T47D (cell line): ENCODE measurements at places on chromosomes 5 and 9.

GRCh38 chr9:98416294-98417248 lies 161.1 kb upstream of the TBC1D2 start:
- DNase-seq: no peak

- DNase-seq: no peak
Measured at GRCh38 chr5:125778791-125779190, 644.4 kb upstream of the GRAMD2B start.

DNA sequence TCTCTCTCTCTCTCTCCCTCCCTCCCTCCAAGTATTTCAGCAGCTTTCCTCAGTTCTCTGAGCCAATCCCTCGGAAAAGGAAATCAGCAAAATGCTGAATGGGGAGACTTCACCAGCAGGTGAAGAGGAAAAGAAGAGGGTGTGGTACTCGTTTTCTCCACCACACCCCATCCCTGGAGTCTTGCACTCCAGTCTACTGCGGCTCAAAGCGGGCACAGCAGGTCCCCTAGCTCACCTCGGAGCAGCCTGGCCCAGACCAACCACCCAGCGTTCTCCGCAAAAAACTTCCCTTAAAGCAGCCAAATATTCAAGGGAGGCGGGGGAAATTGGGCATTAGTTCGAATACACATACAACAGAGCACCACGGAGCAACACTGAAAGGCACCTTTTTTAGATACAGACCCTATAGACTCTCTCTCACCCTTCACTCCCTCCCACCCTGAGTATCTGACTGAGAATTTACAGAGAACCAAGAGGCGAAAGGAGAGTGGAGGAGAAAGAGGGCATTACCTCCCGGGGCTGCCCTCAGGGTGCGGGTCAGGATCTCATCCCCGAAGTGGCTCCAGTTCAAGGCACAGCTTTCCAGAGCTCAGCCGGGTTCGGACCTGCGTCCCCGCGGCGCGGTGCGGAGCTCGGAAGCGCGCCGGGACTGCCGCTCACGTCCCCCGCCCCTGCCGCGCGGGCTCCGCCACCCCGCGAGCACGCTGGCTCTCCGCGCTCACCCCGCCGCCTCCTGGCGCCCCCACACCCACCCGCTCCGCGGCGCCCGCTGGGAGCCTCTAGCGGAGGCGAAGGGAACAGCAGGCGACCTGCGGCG lies 1638.5 kb upstream of the C9orf72 start:
- DNase-seq: no peak

DNA sequence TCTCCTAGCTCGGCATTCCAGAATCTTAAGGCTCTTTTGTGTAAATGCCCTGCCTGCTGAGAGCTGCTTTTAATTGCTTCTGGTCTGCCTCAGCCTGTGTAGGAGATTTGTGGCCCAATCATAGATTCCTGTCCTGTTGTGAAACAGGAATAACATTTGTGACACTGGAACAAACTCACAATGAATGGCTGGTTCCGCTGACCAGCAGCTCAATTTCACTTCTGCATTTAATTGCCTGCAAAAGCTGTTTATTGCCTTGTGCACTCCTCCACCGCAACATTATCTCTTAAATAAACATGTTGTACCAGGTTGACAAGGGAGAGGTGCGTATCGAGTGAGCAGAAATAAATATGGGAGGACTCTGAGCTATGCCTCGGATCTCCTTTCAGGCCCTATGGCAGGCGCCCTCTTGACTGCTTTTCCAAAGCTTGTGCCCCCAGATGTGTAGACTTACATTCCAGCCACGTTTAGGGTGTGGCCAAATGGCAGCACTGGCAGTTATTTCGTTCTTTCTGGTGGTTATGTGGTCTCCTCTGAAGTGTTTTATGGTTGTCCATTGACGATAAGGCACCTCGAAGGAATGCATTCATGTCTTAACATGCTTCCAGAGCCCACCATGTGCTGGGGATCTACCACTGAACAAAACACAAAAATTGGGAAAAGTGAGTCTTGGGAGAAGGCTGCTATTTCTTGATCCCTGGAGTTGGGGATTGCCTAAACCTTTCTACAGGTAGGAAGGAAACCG lies 58.1 kb downstream of the DMRT1 start:
- DNase-seq: peak; percentile 22

GRCh38 chr9:127598839-127599549 lies 13.1 kb upstream of the STXBP1 start:
- DNase-seq: peak; percentile 77

DNA sequence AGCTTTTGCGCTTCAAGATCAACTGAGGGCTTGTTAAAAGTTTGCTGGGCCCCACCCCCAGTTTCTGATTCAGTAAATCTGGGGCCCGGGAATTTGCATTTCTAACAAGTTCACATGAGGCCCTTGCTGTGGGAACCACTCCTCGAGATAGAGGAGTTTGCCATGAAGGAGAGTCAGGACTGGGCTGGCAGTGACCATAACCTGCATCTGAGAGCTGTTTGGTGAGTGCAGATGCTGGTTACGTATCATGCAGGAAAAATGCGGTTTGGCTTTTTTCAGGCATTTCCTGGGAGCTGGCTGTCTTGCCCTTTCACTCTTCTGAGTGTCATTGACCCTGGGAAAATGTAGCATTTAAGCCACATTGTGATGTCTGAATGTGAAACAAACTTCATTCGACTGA lies 9.4 kb upstream of the ANGPTL2 start:
- no peak for DNase-seq

- DNase-seq: peak; percentile 98
Measured at GRCh38 chr5:32312595-32313332, at the start of gene MTMR12. TSS of gene MTMR12 (minus strand) at chr5:32312939. CDS start at chr5:32312838, 101 bp downstream.

DNA sequence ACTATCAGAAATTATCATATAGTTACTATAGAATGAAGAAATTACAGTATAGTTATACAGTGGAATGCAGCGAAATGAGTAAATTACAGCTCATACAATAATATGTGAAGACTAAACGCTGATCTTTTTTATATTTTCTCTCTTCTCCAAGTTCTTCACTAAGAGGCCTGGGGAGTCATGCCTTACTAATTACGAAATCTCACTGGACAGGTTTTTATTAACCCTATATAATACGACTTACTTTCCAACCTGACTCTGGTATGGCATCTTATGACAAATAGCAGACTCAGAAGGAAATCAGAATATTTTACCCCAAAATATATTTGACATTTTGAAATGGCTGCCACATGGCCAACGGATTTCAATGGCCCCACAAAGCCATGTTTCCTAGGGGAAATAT lies 9.1 kb downstream of the CARNMT1 start:
- peak; percentile 17 for DNase-seq

DNA sequence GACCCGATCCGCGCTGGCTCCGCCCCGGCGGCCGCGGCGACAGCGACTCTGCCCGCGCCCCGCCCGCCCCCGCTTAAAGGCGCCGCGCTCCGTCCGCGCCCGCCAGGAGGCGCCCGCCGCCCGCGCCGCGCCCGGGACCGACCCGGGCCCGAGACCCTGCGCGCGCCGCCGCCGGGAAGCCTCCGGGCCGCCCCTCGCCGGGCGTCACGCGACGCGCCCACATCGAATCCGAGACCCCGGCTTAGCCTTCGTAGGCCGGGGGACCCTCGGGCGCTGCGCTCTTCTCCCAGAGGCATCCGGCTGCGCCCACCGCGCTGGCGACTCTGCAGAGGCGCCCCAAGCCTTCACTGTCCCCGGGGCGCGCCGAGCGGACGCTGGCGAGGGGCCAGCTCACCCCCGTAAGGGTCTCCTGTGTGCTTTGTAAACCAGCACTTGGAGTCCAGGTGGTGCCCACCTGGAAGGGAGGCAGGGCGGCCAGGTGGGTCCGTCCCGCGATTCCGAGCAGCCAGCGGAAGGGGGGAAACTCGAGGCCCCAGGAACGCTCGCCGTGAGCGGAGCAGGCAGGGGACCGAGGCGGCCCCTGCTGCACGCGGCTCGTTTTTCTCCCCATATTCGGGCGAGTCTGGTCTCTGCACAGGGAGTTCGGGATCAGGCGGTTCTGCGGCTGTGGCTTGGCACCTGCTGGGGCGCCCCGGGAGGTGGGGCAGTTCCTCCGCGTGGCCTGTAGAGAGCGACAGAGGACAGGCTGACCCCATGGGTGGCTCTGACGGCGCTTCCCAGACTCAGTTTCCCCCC lies 423 bp upstream of the ABCA2 start:
- DNase-seq: peak; percentile 90

- no peak for DNase-seq
Measured at GRCh38 chr5:133314086-133314485, 262.3 kb downstream of the HSPA4 start.

GRCh38 chr9:123642291-123643278 lies 286.6 kb downstream of the CRB2 start:
- DNase-seq: no peak

DNA sequence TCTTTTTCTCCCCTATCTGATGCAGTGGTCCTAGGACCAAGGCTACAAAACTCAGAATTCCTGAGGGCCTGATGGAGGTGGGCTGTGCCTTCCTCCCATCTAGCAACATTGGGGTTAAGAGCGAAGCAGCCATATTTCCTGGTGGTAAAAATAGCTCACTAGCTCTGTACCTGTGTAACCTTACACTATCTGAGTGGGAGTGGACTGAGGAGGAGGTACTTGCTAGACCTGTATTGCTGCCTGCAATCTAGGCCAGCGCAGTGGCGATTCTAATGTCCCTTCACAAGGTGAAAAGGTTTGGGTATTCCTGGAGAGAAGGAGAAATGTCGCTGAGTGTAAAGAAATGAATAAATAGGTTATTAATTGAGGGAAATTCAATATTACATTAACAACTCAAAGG lies 80.2 kb upstream of the LIFR start:
- peak; percentile 26 for DNase-seq

- no peak for DNase-seq
Measured at GRCh38 chr5:162256711-162257110, 189.1 kb downstream of the GABRG2 start.

GRCh38 chr5:11407556-11408145 lies 496.6 kb downstream of the CTNND2 start:
- DNase-seq: no peak

DNA sequence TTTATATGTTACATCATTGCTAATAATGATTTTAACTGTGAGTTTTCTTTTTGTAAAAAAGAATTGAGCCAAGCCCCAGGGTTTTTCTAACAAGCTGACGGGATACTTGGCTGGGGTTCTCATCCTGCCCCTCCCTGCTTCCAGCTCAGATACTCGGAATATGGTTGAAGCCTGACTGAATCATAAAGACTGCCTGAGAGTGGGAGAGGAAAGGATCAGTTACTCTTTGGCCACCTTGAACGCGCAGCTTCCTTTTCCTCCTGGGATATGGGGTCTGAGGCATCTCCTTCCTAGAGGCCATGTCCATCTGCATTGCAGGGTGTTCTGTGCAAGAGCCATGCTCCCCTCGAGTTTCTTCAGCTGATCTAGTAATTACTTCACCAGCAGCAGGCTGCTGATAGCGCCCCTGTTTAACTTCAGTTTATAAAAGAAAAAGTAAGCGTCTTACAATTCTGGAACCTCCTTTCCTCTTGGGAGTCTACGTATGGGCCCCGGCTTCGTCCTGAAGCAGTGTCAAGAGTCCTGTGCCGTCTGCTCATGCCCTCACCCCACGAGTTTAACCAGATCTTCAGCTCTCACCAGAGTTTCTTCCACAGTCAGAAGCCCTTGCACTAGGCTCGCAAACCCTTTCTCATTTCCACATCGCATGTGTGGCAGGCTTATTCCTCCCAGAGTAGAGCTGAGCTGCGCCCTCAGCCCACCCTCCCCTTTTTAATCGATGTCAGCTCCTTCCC lies 130.0 kb downstream of the MVB12B start:
- DNase-seq: no peak

DNA sequence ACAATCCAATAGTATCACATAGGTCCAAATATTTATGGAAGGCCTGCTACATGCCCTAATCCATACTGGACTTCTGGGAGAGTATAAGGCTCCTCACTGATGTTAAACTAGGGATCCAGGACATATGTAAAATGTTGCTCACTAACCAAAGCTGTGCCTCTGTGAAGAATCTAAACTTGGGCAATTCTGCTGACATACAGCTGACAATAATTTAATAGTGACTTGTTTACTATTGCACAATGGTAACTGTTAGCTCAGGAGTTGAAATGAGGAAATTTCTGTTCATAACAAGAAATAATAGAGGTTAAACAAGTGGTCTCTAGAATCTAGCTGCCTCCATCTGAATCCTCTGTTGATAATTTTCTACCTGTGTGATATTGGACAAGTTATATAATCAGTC lies 14.9 kb upstream of the CTXN3 start:
- DNase-seq: no peak

GRCh38 chr9:132804576-132805295 lies 73.3 kb downstream of the AK8 start:
- no peak for DNase-seq

- peak; percentile 59 for DNase-seq
Measured at GRCh38 chr5:14727428-14727865, 62.9 kb downstream of the OTULIN start.

- no peak for DNase-seq
Measured at GRCh38 chr5:116699332-116699731, 124.7 kb upstream of the SEMA6A start.

DNA sequence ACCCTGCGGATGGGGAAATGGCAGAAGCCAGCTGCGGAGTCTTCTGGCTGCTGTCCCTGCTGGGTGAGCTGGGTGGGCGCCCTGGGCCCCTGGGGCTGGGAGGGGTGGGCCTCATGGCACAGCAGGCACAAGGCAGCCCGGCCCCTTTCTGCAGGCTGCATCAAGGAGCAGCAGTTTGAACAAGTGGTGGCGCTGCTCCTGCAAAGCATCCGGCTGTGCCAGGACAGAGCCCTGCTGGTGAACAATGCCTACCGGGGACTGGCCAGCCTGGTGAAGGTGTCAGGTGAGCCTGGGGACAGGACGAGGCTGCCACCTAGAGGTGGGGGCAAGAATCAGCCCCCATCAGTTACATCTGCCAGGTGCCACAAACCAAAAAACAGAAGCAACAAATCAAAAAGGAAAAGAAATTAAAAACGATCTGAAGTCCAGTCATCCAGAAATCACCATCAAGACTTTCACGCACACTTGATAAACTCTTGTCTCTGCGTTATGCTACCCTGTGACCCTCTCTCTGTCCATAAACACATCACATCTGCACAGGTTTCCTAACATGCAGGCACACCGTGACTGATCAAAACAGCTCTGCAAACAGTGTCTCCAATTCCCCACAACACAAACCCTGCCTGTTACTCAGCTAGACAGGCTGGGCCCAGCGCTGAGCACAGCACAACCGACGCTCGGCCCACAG lies 13.9 kb downstream of the REXO4 start:
- DNase-seq: peak; percentile 89

DNA sequence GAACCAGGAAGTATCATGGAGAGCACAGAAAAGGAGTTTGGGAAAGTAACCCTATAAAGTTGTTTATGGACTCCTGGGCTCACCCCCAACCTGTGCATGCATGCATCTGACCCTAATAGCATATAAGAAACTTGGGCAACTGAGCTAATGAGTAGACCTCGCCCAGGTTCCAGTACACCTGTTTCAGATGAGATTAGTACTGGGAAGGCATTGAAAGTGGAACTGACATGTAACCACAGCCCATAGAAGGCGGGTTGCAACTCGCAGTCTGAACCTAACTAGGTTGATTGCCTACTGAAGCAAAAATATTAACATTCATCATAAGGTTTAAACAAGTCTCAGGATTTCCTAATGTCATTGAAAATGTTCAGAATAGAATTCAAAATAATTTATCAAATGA lies 87.0 kb downstream of the WNK2 start:
- no peak for DNase-seq

DNA sequence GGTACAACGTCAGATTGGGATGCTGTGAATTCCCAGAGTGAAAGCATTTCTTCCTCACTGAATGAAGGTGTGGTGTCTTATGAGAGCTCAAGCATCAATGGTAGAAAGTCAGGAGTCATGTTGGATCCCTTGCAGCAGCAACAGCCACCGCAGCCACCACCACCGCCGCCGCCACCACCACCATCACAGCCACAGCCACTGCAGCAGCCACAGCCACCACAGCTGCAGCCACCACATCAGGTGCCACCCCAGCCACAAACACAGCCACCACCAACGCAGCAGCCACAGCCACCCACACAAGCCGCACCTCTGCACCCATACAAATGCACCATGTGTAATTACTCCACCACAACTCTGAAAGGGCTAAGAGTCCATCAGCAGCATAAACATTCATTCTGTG lies 62.4 kb downstream of the ZNF462 start:
- DNase-seq: no peak
